ENCODE measurements at places on chromosomes 12 and 14. TPM values are rescaled to one million over a fixed set of nuclear protein-coding genes. Genes with fewer than 3 reads are reported as not detected.

Gene HOXC4
- not detected for total RNA-seq

Gene CLEC1B
- total RNA-seq: not detected

Gene SERPINA3
- 0.16 TPM for total RNA-seq

Gene NTN4
- 334 TPM for total RNA-seq

Gene SPX
- 0.16 TPM for total RNA-seq

Gene MANSC4
- total RNA-seq: not detected

Gene SIX1
- total RNA-seq: 0.06 TPM

Gene ZNF605
- 3.2 TPM for total RNA-seq

Gene CD69
- total RNA-seq: 3.7 TPM

Gene STYK1
- total RNA-seq: 6.0 TPM

Gene AACS
- total RNA-seq: 23.3 TPM

Gene DCAF5
- 9.9 TPM for total RNA-seq

Gene BLTP3B
- 10.4 TPM for total RNA-seq

Gene WDHD1
- total RNA-seq: 14.5 TPM

Gene SMIM41
- total RNA-seq: 0.13 TPM

Gene OR10P1
- not detected for total RNA-seq
